ENCODE measurements at places on chromosomes 12 and 14. TPM values are rescaled to one million over a fixed set of nuclear protein-coding genes. Genes with fewer than 3 reads are reported as not detected.

The PTPN21 gene
- 31.3 TPM for total RNA-seq

The LRRC23 gene
- total RNA-seq: 5.9 TPM

The GZMB gene
- 0.41 TPM for total RNA-seq

The TAMALIN gene
- total RNA-seq: 25.5 TPM

The CCDC175 gene
- not detected for total RNA-seq

The RACGAP1 gene
- total RNA-seq: 31.8 TPM
